ENCODE measurements at places on chromosomes 3 and 15. TPM values are rescaled to one million over a fixed set of nuclear protein-coding genes. Genes with fewer than 3 reads are reported as not detected.
A peak's percentile ranks its signal among the peaks of the same experiment; 100 is the strongest.

GRCh38 chr15:59018833-59019232 is 31.4 kb downstream of the RNF111 start:
- DNase-seq, result no peak

- no peak for DNase-seq
Observed at GRCh38 chr15:58380280-58380945, 51.4 kb upstream of the LIPC start.

CD200R1L gene
- total RNA-seq, result not detected

DNA sequence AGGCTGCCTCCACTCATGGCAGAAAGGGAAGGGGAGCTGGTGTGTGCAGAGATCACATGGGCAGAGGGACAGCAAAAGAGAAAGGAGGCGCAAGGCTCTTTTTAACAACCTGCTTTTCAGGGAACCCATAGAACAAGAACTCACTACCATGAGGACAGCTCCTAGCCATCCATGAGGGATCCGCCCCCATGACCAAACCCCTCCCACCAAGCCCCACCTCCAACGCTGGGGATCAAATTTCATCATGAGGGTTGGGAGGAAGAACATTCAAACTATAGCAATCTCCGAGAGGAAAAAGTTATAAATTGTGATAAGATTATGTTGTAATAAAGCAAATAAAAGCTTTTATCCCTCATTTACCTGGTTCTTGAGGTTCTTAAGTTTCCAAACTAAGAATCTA is 84.7 kb upstream of the LMCD1 start:
- DNase-seq, result no peak

- DNase-seq, result no peak
Observed at GRCh38 chr3:110588906-110589305, 482.7 kb upstream of the NECTIN3 start.

RTF1 gene
- total RNA-seq, result 32.9 TPM

TEX55 gene
- total RNA-seq, result not detected

DNA sequence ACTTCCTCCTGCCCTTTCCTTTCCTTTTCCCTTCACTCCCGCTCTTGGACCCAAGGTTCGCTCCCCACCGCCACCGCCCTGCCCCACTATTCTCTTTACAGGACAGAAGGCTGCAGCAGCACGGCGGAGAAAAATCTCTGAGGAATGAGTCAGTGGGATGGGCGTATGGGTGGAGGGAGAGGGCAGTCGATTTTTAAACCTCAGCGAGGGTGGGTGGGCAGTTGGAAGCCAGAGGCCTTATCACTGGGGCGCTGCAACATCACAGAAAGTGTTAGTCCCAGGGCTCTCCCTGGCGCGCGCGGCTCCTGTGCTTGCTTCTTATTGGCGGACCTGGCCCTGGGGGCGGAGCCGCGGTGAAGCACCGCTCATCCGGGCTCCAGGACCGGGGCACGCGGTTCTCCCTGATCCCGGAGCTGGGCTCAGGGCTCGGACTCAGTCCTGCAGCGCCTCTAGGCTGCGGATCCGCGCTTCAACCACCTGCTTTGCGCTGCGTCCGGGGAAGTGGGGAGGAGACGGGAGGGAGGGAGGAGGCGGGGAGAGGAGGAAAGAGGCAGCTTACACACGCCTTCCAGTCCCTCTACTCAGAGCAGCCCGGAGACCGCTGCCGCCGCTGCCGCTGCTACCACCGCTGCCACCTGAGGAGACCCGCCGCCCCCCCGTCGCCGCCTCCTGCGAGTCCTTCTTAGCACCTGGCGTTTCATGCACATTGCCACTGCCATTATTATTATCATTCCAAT is at the start of gene ALCAM:
Gene ALCAM, plus strand, starts transcription at position 584 of the 737 bp plus-strand sequence.
- DNase-seq, result peak; percentile 95

DNA sequence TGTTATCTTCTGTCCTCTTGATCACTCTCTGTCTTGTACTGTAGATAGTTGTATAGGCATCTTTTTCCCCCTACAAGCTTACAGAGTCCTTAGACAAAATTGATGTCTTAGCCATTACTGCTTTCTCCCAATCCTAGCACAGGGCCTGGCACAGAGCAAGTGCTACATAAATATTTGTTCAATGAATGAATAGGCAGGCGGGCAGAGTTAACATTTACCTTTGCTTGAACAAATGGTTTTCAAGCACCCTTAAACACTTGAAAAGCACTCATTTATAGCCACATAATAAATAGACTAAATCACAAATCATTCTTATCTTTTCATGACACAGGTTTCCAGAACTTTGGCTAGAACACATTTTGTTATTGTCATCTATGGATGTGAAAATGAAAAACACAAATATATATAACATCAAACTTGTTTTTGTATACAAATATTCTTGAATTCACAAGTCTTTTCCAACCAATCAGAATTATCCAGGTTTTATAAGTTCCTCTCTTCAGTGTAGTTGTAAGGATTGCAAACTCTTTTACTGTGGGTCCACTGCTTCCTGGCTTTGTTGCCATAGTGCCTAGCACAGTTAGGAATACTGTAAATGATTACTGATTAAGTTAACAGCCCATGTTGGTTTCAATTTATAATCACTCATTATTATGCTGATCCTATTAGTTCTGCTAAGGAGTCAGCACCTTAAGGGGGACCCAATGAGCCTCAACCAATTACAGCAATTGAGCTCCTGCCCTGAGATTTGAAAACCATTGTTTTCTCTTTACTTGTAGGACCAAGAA is 61.9 kb downstream of the ISL2 start:
- DNase-seq, result no peak

ATP8B4 gene
- 11.1 TPM for total RNA-seq

PLSCR2 gene
- total RNA-seq, result not detected

DNA sequence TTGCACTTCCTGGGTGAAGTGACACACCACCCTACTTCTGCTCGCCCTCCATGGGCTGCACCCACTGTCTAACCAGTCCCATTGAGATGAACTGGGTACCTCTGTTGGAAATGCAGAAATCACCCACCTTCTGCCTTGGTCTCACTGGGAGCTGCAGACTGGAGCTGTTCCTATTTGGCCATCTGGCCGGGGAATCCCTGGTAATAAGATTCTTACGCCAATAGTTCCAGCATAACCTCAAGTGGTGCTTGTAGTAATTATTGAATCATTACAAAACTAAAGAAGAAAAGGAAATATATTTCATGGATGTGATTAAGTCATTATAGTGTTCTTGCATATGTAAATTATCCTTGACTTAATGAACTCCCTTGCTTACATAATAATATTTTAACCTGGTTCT is 841.9 kb downstream of the CADM2 start:
- no peak for DNase-seq

DNA sequence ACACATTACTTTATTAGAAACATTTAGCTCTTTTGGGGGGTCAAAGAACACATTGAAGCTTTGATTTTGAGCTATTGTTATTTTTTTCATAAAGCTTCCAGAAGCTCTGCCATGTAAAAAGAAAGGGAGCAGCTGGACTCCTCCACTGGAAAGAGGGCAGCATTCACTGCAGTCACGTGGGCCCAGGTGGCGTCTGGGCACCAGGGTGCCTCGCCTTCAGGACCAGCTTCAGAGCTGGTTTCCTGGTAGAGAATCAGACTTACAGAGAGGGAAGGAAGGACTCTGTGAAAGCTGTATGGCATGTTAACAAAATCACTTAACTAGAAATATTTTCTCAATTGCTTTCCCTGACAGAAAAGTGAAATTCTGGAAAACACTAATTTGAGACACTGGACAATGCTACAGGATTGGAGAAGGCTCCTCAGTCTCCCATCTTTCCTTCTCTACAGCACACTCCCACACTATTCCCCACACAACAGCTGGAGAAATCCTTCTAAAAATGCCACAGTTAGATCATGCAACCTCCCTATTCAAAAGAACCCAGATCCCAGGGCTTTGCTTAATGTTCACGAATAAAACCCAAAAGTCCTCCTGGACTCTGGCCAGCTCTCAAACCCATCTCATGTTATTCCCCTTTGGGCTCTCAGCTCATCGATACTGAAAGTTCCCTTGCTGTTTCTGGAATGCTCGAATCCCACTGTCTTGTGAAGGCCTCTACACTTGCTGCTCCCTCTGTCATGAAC is 83.2 kb downstream of the NFKBIZ start:
- no peak for DNase-seq

DNA sequence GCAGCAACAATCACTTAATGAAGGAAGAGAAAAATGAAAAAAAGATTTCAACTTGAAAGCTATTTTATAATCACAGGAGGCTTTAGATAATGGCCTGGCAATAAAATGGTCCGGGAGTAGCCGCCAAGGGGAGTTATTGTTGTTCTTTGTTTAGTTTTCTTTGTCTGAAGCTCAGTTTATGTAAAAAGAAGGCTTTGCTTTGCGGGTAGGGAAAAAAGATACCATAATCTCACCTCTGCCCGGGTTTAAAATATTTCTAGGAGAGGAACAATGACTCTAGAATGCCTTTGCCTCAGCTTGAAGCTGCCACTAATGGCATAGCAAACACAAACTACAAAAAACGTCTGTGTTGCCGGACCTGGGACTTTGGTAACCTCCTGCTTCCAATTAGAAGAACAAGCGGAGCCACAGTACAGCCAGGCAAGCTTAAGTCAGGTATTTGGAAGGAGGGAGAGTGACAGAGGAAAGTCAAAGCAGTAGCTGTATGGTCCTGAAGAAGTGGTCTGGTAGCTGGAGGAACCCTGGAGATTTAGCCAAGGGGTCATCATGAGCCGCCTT is 764.5 kb downstream of the TUSC7 start:
- no peak for DNase-seq

CCDC9B gene
- 97.2 TPM for total RNA-seq

FEZF2 gene
- not detected for total RNA-seq

DNA sequence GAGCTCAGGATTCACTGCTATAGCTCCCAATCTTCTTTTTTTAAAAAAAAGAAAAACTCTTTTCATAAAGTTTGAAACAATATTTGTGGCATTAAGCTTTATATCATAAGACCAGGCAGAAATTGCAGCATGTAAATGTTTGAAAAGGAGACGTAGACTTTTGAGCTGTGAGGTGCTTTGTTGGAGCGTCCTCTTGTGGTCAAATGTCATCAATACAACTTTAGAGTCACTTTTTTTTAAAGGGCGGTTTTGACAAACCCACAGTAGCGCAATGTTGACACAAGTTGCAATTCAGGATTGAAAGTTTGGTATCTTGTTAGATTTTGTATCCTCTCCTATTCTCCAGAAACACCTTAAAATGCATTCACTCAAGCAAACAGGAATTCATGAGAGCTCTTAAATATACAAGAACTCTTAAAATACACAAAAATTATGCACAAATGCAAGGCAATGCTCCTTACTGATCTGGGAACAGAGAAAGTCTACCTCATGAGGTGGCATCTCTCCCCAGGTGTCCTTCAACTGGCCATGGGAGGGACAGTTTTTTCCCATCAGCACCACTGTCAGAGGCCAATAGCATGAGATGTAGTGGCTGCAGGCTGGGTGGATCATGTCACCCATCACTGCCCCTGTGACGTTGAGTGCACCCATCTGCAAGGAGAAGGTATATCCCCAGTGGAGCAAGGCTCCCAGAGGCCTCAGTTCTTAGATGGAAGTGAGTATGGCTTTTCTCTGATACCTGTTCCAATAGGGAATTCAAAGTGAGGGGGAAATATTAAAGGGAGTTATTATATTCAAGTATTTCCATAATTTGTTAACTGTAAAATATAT is 70.7 kb downstream of the ANXA2 start:
- no peak for DNase-seq

PLA2G4E gene
- not detected for total RNA-seq

- no peak for DNase-seq
Observed at GRCh38 chr3:177760803-177761202, 563.5 kb upstream of the TBL1XR1 start.

DNA sequence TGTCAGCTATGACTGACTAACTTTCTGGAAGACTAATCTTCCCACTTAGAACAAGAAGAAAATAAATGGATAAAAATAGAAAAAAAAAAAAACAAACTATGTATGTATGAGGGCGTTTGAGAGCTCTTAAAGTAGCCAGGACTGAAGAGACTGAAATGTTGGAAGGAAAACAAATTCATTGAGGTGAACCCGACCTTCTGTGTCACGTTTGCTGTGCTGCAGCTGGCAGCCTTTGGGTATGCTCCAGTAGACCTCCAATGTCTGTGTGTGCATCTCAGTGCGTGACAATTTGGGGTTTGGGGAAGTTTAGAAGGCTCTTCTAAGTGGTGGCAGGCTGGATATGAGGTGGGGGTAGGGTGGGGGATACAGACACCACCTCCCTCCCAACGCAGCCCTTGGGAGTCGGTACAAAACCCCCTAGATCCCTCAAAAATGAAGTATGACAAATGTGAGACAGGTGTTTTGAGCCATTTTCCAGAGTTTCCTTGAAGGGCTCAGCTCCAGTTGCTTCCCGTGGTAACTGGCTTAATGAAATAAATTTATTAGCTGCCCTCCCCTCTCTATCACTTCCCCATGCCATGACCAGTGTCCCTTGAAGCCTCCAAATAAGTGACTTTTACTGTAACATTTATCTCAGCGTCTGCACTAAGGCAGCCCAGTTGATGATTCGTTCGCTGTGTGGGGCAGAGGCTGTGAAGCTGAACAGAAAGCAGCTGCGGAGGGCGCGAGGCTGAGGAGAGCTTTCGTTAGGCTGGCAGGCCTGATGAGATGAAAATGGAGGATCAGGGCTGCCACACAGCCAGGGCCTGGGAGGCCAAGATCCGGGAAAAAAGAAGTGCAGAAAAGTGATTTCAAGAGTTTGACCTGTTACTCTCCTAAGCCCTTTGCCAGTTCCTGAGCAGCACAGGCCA is 34.9 kb upstream of the GABRB3 start:
- no peak for DNase-seq

GRCh38 chr15:39172380-39173281 is 408.2 kb upstream of the THBS1 start:
- peak; percentile 77 for DNase-seq

CLDN1 gene
- 0.27 TPM for total RNA-seq

- no peak for DNase-seq
Observed at GRCh38 chr3:126748701-126749546, 44.9 kb downstream of the CHCHD6 start.

ARRDC4 gene
- total RNA-seq, result 190 TPM

MED12L gene
- 0.71 TPM for total RNA-seq

DNA sequence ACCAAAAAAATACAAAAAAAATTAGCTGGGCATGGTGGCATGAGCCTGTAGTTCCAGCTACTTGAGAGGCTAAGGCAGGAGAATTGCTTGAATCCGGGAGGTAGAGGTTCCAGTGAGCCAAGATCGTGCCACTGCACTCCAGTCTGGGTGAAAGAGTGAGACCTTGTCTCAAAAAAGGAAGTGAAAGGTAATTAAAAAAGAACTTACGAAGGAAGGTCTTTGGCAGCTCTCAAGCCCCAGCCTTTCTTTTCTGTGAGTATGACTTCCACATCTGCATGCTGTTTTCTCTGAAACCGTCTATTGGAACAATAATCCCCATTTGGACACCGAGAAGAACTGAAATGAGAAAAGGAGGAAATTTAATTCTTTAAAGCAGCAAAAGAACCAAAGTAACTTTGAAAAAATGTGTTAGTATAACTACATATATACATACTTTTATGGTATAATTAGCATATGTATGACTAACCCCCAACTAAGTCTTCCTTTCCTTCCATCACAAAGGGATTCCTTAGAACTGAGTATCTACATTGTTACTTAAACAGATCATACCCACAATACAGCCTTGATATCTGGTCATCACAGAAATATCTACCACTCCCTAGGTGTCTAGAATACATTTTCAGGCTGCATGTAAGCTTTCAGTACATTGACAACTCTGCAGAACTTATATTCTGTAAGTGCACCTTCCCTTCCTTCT is 50.1 kb downstream of the SETD2 start:
- DNase-seq, result no peak

SLC12A8 gene
- not detected for total RNA-seq

MOBP gene
- total RNA-seq, result not detected

LRRN1 gene
- total RNA-seq, result 1.1 TPM

SST gene
- total RNA-seq, result 3.0 TPM

GRCh38 chr3:40254891-40255290 is 54.6 kb upstream of the EIF1B start:
- DNase-seq, result no peak

GRCh38 chr3:176321099-176321498 is 876.2 kb downstream of the TBL1XR1 start:
- no peak for DNase-seq
